T1000 (cell line): ENCODE measurements at places on chromosomes 11 and 22.

DNA sequence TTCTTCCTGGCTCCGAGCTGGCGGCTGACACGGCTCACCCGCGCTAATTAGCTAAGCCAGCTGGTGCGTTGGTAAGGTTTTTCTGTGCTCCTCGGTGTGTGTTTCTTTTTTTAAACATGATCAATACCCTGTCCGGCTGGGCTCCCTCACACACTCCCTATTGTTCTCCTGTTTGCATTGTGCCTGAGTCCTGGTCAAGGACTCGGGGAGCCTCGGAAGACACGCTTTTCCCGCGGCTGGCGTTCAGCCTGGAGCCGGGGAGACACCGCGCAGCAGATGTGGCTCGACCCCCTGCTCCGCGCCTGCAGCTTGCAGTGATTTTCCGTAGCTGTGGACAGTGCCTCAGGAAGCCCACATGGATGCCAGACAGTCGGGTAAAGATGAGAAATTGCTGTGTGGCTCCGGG, 454.9 kb upstream of the CADM1 start:
- no peak for DNase-seq

GRCh38 chr11:1953489-1954266, 6.5 kb downstream of the MRPL23 start:
- no peak for DNase-seq

DNA sequence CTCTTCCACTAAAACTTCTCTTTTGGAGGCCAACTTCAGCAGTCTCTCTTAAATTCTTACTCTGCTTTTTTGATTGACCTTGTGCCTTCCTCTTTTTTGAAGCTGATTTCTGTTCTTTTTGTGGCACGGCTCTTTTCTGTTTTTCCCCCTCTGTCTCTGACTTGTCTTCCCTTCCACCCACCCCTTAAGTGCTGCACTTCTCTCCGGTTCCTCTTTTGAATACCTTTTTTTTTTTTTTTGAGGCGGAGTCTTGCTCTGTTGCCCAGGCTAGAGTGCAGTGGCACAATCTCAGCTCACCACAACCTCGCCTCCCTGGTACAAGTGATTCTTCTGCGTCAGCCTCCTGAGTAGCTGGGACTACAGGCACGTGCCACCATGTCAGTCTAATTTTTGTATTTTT, 211.9 kb downstream of the BLID start:
- no peak for DNase-seq

GRCh38 chr11:46359953-46360352, 12.7 kb downstream of the DGKZ start:
- no peak for DNase-seq

GRCh38 chr11:67996051-67996450, 7.8 kb downstream of the UNC93B1 start:
- DNase-seq = no peak

GRCh38 chr22:48105259-48105658, 1342.8 kb downstream of the TBC1D22A start:
- no peak for DNase-seq

DNA sequence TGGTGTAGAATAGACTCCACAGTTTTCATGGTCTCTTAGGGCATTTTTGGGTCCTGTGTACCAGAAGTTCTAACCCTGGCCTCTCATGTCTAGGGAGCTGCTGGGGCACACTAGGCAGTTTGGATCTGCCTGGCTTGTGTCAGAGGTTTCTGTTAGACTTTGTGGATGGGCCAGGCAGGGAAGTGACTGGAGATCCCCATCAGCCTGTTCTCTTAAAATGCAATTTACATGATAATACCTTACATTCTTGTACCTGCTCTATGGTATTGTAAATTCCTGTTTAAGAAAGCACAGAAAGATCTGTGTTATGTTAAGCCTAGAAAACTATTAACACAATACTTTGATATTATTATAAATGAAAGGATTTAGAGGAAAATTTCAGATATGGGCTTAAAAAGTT, 104.0 kb downstream of the ARHGAP42 start:
- DNase-seq = no peak

- no peak for DNase-seq
Observed at GRCh38 chr22:35638001-35638400, 10.2 kb upstream of the APOL6 start.

GRCh38 chr11:80307676-80308075, 866.8 kb upstream of the TENM4 start:
- DNase-seq = no peak

DNA sequence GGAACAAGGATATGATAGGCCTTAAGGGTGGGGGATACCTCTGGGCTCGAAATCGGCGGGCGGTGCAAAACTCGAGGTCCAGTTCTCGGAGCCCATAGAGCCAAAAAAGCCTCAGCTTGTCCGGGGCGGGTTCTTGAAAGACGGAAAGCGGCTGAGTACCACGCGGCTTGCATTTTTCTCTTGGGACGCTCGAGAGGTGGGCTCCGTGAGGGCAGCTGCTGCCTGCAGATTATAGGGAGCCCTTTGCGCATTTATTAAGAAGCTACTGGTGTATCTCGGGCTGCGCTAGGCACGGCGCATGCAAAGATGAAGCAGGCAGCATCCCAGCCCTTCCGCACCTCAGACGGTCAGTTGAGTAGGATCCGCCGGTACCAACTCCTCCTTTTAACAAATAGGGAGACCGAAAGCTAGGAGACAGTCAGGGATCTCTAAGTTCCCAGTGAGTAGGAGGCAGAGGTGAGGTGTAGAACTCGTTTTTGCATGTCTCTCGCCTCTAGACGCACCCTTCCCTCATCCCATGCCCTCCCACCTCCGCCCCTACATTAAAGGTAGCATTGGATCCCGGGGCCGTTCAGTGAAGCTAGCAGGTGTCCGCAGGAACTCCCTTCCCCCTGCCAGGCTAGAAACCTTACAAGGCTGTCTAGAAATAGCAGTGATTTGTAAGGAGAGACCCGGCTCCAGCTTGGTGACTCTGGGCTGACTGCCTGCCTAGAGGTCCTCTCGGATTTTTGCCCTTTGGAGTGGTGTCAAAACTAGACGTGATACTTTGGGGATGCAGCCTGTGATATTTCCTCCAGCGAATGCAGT, 768 bp downstream of the LDHA start:
- DNase-seq = no peak

- no peak for DNase-seq
Observed at GRCh38 chr11:70579316-70579955, 181.1 kb downstream of the CTTN start.
